Tibial nerve (tissue), 4 donors: ENCODE measurements at places on chromosomes 7 and 10. TPM values are rescaled to one million over a fixed set of nuclear protein-coding genes. Genes with fewer than 3 reads are reported as not detected.

Gene DIP2C
- 31.4 TPM for total RNA-seq

GRCh38 chr10:26430641-26431163, 7.4 kb upstream of the APBB1IP start:
- DNase-seq, result no peak

Gene TUBB8
- not detected for total RNA-seq

GRCh38 chr10:94416896-94417295, 14.6 kb downstream of the TBC1D12 start:
- DNase-seq, result no peak

DNA sequence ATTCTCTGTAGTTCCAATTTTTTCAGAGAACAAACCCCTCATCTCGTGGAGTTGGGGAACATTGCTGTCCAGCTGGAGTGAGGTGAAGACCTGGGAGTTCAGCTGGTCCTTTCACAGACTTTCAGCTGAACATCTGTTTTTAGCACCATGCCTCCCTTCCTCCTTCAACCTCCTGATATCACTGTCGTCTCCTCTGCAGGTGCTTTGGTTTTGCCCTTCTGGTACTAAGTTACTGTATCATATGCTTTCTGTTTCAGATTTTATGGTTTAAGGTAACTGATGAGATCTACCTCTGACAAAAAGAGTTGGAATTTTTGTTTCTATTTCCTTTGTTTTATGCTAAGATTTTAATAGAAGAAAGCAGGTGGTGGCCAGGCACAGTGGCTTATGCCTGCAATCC, 102.9 kb downstream of the ZNF438 start:
- DNase-seq, result no peak

DNA sequence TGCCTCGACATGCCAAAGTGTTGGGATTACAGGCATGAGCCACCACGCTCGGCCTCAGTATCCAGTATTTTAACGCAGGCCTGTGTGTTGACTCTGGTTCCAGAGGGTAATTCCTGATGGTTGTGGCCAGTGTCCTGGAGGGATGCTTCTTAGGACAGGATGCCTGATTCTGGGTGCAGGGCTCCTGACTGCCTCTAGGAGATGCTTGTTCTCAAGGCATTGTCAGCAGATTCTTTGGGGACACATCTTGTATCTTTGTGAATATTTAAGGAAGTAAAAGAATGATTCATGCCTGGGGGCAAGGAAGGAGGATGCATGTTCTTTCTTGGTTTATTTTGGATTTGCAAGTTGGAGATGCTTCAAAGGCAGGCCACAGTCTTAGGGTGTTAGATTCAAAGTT, 2.2 kb downstream of the ZDHHC4 start:
- no peak for DNase-seq

Gene OR2A14
- total RNA-seq, result not detected
